ENCODE measurements at places on chromosomes 2 and 18. TPM values are rescaled to one million over a fixed set of nuclear protein-coding genes. Genes with fewer than 3 reads are reported as not detected.

Gene CLASP1
- 40.1 TPM for total RNA-seq

Gene TUBB8B
- total RNA-seq, result not detected

DNA sequence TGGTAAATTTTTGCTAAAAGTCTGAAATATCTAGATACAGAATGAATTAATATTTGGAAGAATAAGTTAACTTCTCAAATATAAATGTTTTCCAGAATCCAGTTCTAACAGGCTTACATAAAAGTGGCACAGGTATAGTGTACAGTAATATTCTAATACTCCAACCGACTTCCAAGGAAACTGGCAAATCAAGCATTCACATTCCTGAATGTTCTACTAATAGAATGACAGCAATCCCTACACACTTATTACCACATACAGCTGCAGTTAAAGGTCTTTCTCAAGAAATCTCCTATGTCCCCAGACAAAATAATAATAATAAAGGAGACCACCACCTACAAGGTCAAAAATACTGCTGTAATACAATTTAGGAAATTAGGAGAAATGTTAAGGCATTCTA is 31.9 kb downstream of the TMEM131 start:
- DNase-seq, result no peak

Gene NT5DC4
- not detected for total RNA-seq

GRCh38 chr18:60978338-60978737 is 354.9 kb upstream of the CDH20 start:
- DNase-seq, result peak; percentile 3

DNA sequence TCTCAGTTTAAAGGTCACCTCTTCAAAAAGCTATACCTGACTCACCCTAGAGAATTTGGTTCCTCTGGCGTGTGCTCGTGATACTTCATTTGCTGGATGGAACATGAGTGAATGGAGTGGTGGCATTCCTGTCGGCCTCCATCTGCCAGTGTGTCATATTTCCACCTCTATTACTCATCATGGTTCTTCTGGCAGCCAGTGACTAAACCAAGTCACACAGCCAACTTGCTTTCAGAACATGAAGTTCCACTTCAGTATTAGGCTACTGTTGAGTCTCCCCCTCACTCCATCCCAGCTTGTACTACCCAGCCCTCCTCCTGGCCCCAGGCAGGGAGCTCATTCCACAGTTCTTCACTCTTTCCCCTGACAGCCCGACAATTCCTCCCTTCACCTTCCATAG is 169.8 kb downstream of the MREG start:
- no peak for DNase-seq
